ENCODE measurements at places on chromosomes 12 and 14.
A peak's percentile ranks its signal among the peaks of the same experiment; 100 is the strongest.

DNA sequence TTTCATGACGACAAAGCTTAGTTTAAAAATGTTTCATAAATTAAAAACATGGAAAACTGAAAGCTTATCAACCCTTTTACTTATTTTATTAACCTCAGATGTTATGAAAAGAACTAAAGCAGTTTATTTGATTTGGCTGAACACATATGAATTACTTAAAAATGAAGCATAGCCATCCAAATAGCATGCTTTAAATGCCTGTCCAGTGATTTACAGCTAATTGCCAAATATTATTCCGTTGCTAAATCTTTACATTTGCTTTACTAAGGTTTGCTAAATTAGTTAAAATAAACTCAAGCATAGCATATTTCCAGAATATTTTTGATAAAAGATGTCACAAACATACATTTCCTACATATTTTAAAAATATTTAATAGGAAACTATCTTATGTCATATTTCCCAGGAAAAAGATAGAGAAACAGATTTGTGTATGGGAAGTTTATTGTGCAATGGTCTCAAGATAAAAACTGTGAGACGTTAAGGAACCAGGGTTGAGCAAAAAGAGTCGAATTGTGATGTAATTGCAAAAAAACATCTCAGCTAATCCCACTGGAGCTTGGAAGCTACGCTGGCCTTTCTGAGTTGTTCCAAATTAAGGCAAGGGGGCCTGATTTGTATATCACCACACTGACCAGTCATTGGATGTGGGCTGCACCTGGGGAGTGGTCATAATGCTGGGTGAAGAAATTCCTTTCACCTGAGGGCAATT, 25.8 kb downstream of the GPR135 start:
- DNase-seq: no peak

GRCh38 chr12:91877022-91877421, 268.6 kb downstream of the BTG1 start:
- peak; percentile 83 for DNase-seq

DNA sequence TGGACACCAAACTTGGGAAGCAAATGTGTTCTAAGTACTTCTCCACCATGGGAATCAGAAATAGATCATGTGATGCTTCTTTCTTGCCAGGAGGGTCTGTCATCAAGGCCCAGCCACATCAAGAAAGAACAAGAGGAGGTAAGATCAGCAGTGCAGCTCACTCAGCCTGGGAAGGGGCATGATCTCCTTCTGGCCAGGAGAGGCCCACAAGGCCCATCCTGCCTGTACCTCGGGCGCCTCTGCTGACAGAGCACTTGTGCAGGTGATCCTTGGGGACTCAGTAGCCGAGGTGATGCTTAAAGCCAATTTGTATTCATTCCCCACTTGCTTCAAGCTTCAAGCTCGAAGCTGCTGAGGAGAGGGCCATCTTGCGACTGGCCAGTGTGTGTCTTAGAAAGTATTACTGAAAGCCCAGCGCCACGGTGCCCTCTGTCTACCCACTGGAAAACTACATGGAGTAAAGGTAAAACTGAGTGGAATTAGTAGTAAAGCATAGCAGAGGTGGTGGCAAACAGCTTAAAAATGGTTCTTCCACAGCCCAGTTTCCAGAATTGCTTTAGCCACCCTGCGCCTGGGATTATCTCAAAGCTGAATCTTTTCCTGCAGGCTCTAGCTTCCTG, 26.2 kb downstream of the RTRAF start:
- DNase-seq: no peak

- no peak for DNase-seq
Observed at GRCh38 chr12:121568518-121568917, 12.3 kb downstream of the KDM2B start.

DNA sequence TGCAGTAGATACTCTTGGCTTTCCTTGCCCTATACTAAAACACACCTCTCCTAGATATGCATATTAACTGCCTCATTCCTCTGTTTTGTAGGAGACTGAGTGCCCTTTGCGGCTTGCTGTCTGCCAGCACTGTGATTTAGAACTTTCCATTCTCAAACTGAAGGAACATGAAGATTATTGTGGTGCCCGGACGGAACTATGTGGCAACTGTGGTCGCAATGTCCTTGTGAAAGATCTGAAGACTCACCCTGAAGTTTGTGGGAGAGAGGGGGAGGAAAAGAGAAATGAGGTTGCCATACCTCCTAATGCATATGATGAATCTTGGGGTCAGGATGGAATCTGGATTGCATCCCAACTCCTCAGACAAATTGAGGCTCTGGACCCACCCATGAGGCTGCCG, 15.4 kb downstream of the TRAFD1 start:
- DNase-seq: no peak

GRCh38 chr14:81485781-81486180, 47.9 kb downstream of the SEL1L start:
- no peak for DNase-seq

DNA sequence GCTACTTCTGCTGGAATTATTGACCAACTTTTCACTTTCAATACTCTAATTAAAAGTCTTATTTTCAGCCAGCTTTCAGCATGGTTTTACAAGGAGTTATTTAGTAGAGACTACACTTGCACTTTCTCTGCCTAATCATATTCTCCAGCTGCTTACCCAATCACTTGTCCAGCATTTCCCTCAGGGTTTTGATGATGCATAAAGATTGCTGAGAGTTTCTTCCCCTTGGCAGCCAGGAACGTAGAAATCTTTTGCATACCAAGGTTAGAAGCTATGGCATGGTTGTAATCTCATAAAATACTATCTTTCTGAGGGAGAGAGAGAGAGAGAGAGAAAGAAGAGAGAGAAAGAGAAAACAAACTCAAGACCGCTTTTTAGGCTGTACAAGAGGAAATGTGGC, 10.8 kb downstream of the OR4Q3 start:
- no peak for DNase-seq

DNA sequence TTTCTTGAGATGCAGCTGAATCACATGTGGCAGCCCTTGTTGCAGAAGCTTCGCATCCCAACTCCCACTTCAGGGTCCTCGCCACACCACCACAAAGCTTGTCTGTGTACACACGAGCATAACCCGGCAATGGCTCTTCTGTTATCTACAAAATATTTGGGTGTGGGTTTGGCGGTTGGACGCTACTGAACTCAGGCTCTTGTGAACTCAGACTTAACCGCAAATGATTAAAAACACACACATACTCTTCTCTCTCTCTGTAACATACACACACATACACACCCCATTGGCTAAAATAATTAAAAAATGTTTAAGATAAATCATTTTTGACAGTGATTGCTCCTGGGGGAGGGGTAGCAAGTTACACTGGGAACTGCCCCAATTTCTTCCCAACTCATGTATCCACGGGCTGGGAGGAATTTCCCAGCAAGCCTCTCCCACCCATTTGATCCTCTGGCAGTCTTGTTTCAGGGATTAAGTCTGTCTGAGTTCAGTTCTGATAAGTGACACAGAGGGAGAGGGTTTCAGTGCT, 63.7 kb upstream of the MANSC4 start:
- DNase-seq: no peak

DNA sequence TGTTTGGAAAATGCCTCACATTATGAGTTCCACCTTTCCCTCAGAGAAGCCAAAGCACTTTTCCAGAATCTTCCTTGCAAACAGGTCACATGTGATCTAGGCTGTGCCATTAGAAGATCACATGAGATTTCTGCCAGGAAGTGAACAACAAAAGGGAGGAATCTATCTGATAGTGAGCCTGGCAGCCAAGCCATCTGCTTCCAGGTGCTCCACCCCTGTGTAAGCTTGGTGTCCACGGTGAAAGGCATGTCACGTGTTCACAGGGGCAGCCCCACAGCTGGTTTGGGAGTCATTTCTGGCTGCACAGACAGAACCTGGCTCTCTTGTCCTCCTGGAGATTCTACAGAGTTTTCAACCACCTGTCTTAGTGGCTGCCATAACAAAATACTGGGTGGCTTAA, 3.5 kb upstream of the KSR2 start:
- no peak for DNase-seq

GRCh38 chr12:125794401-125794800, 729.2 kb downstream of the AACS start:
- no peak for DNase-seq
